IPS DF 6.9 (cell line): ENCODE measurements at places on chromosomes 2 and 18.
A peak's percentile ranks its signal among the peaks of the same experiment; 100 is the strongest.

DNA sequence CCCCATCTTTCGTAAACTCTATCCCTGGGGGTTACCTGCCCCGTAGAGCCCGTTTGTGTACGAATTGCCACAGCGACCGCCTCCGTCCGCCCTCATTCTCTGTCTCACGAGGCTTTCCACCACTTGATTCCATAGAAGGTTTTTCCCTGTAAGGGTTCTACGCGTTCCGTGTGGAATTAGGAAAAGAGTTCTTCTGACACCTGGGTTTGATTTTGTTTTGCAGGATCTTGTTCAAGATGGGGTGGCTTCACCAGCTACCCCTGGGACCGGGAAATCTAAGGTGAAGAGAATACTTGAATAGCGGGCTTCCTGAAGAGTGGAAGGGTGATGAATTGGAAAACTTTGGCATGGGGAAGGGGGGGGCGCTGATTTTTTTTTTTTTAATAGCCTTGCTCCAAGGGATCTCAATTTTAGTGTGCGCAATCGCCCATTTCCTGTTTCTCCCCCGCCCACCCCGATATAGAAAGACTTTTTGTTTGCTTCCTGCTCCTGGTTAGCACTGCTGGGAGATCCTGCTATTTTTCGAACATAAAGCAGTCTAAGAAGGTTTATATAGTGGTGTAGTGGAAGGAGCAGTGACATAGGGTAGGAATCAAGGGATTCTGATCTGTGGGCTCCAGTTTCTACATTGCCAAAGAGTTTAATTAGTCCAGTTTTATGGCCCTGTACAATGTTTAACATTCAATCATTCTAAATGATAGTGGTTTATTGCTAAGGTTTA, 564 bp downstream of the GCC2 start:
- 0 out of 2 replicates have a peak, but pooled peaks cover 1% of the 10 kb centered on the region for H3K4me1 ChIP-seq
- H3K36me3 ChIP-seq: no peaks in the 10 kb centered on the region; the same call in 1 of the 2 replicates
- H3K4me3 ChIP-seq: peak overlapping the region; percentile 53; the same call in 1 of the 2 replicates
- no peak overlapping the region for H3K27ac ChIP-seq
- H3K27me3 ChIP-seq: no peaks in the 10 kb centered on the region
- no peak for DNase-seq

- no peak overlapping the region for H3K4me3 ChIP-seq
- no peaks in the 10 kb centered on the region for H3K4me1 ChIP-seq
- no peaks in the 10 kb centered on the region for H3K36me3 ChIP-seq
- DNase-seq: no peak
- no peaks in the 10 kb centered on the region; the same call in 1 of the 2 replicates for H3K27me3 ChIP-seq
- no peak overlapping the region for H3K27ac ChIP-seq
These were observed 47.9 kb upstream of the RAB12 start for GRCh38 chr18:8561123-8561910.

DNA sequence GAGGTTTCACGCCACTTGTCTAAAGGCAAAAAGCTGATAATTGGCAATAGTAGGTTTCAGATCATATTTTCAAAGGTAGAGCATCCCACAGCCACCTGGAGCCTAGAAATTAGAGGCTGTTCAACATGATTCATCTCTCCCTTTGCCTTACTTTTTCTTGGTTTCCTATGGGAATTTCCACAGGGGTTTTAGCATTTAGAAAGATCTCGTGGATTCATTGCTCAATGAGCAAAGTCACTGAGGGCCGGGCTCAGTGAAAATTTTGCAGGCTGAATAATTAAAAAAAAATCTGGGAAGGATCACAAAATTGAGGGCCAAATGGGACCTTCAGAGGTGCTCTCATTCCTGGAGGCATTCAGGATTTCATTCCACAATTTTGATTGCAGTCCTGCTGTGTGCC, 137.1 kb downstream of the VAPA start:
- no peaks in the 10 kb centered on the region for H3K36me3 ChIP-seq
- H3K27me3 ChIP-seq: no peaks in the 10 kb centered on the region
- no peaks in the 10 kb centered on the region for H3K4me1 ChIP-seq
- DNase-seq: no peak
- H3K27ac ChIP-seq: no peak overlapping the region

DNA sequence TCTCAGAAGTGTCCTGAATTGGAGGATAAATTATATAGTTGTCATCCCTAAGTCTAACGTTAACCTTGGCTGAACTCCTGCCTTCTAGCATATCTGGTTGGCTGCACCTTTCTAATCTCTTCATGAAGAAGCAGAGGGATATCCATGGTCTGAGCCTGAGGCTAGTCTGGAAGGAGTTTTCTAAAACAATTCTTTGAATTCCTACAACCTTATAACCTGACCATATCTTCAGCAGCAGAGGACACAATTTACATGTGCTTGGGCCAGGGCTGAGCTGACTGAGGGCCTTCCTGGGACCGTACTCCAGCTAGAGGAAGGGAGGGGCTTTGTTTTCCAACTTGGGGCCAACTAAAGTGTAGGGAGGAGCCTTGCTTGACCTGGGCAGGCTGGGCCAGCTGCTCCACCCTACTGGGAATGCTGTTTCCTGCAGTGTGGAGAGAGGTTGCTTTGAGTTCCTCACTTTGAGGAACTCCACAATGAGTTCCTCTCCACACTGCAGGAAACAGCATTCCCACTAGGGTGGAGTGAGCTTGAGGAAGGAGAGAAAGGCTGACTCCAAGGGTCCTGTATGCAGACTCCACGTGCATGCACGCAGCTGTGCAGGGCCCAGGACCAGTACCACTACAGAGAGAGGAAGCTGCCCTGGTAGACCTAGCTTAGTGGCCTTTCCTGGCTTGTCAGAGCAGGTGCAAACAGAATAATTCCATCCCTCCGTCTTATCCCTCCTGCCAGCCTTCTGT, 19.6 kb downstream of the CEP68 start:
- no peak overlapping the region for H3K4me3 ChIP-seq
- DNase-seq: no peak
- H3K4me1 ChIP-seq: peaks cover 8% of the 10 kb centered on the region
- no peak overlapping the region for H3K27ac ChIP-seq
- no peaks in the 10 kb centered on the region for H3K27me3 ChIP-seq
- H3K36me3 ChIP-seq: peaks cover 33% of the 10 kb centered on the region; the same call in 1 of the 2 replicates

- no peak for DNase-seq
- no peaks in the 10 kb centered on the region for H3K27me3 ChIP-seq
- no peak overlapping the region for H3K27ac ChIP-seq
- H3K4me3 ChIP-seq: no peak overlapping the region
- no peaks in the 10 kb centered on the region for H3K4me1 ChIP-seq
These were observed 19.7 kb upstream of the ARHGAP25 start for GRCh38 chr2:68714866-68715265.

DNA sequence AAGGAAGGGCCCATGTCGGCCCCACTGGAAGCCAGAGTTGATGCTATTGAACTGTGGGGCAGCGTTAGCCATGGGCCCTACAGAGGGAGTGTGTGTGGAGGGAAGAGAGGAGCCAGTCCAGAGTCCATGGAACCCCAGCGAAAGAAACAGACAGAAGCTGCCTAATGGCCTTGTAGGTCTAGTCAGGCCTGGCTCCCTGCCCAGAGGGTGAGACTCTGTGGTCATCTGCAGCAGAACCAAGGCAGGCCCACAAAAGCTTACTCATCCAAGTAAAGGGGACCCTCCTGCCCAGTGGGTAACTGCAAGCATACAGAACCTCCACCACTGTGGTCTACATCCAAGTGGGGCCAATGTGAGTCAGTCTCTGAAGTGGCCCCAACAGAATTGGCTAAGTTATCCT, 439.8 kb downstream of the TGIF1 start:
- H3K4me3 ChIP-seq: no peak overlapping the region
- H3K27me3 ChIP-seq: no peaks in the 10 kb centered on the region
- DNase-seq: no peak
- H3K4me1 ChIP-seq: no peaks in the 10 kb centered on the region
- no peaks in the 10 kb centered on the region for H3K36me3 ChIP-seq
